ENCODE measurements at places on chromosomes 3 and 15.

DNA sequence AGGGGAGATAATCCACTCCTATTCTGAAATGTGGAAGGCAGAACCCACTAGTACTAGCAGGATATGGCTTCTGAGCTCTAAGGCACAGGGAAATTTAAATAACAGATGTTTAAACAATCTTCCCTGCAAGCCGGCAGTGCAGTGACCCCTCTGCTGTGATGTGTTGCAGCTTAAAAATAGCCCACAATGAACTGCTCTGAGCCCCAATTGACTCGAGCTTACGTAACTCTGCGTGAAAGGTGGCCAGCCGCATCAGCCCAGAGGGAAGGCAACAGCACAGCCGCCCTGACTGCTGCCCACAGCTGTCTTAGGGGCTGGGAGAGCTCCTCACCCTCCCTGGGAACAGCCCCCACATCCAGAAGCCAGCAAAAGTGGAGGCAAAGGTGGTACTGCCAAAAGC, 12.5 kb upstream of the CAMKV start:
- DNase-seq, result no peak

DNA sequence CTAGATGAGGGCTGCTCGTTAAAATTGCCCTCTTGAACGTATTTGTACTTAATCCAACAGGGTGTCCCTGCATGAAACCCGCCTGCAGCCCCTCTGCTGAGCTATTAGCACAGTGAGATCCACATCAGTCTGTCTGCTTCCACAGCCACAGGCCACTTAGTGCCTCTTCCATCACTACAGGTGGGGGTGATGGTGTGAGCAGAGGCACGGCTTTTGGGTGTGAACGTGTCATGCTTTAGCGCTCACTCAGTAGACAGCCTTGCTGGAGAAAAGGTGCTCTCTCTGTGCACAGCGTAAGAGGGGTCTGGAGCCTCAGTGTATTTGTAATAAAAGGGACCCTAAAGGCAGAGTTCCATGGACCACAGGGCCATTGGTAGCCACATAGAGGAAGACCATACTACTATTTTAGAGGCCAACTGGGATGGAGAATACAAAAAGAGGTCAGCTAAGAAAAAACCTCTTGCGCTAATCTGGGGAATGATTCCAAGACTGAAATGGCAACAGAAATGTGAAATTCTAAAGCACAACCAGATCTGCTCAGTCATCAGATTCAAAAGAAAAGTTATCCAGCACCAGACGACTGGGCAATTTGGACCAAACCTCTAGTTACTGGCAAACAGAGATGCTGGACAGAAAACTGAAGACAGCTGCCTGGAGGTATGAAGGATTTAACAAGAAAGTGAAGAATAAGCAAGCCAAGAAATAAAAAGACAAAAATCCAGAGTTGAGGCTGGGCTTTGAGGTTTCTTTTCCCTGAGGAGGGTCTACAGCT, 120.2 kb downstream of the ATP10A start:
- DNase-seq, result no peak

DNA sequence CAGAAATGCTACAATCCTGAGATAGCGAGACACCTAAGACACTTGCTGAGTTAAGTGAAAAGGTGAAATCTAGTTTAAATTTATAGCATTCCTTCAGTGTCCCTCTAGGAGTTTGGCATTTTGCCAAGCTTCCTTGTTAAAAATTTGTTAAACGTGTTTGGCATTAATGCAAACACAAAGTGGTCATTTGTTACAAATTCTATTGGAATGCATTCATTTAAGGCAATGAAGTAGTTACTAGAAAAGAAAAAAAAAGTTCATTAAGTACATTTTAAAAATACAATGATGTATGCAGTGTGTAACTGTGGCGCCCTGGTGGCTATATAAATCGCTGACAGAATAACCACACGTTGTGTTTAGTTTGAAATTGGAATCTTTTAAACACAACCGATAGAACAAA, 31.3 kb upstream of the WNT5A start:
- no peak for DNase-seq

GRCh38 chr3:171375666-171376595, 84.3 kb downstream of the TNIK start:
- DNase-seq, result no peak

- DNase-seq, result no peak
Measured at GRCh38 chr3:172181932-172182586, 142.7 kb downstream of the FNDC3B start.

GRCh38 chr3:182212479-182213076, 500.9 kb downstream of the SOX2 start:
- DNase-seq, result no peak

Data from C1 segment of cervical spinal cord (tissue), 14 donors.